ENCODE measurements at places on chromosomes 11 and 22. TPM values are rescaled to one million over a fixed set of nuclear protein-coding genes. Genes with fewer than 3 reads are reported as not detected.

The USH1C gene
- 0.19 TPM for total RNA-seq

The RIMBP3C gene
- total RNA-seq, result 0.26 TPM

The TEAD1 gene
- 150 TPM for total RNA-seq

The OR51A2 gene
- total RNA-seq, result not detected

The CFAP300 gene
- total RNA-seq, result 3.0 TPM

The CHST1 gene
- 3.2 TPM for total RNA-seq

The RBMXL2 gene
- total RNA-seq, result not detected

The CCDC89 gene
- total RNA-seq, result 0.84 TPM

The SLC15A3 gene
- total RNA-seq, result 47.4 TPM

The CLMP gene
- total RNA-seq, result 199 TPM

The OR5AR1 gene
- not detected for total RNA-seq

The CYTH4 gene
- total RNA-seq, result 44.7 TPM

The OR56A1 gene
- total RNA-seq, result 0.03 TPM

The DDX6 gene
- total RNA-seq, result 103 TPM

The HNRNPUL2 gene
- total RNA-seq, result 37.7 TPM

The SEPTIN3 gene
- 0.55 TPM for total RNA-seq

The TTC36 gene
- total RNA-seq, result not detected

The OR10D3 gene
- total RNA-seq, result not detected

The NOX4 gene
- 11.4 TPM for total RNA-seq

The OR8D4 gene
- total RNA-seq, result not detected

The OR51B2 gene
- total RNA-seq, result not detected

The SLC7A4 gene
- total RNA-seq, result 7.6 TPM

The PPP1CA gene
- 92.4 TPM for total RNA-seq
